NCI-H460 (cell line): ENCODE measurements at places on chromosomes 6 and 20.

GRCh38 chr6:3242768-3243167, 15.3 kb upstream of the TUBB2B start:
- DNase-seq: no peak

- DNase-seq: no peak
These were observed 173.4 kb downstream of the SLC16A10 start for GRCh38 chr6:111260570-111261298.

DNA sequence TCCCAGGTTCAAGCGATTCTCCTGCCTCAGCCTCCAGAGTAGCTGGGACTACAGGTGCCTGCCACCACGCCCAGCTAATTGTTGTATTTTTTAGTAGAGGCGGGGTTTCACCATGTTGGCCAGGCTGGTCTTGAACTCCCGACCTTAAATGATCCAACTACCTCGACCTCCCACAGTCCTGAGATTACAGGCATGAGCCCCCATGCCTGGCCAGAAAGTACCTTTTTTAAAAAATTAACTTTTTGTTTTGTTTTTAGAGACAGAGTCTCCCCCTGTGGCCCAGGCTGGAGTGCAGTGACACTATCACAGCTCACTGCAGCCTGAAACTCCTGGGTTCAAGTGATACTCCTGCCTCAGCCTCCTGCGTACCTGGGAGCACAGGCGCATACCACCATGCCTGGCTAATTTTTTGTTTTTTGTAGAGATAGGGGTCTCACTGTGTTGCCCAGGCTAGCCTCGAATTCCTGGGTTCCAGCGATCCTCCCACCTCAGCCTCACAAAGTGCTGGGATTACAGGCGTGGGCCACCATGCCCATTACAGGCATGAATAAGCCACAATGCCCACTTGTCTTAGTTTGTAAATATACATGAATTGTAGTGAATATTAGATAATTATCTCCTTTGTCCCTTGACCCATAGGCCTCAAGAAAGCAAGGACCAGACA, 17.4 kb upstream of the EEF1A1 start:
- DNase-seq: no peak

GRCh38 chr20:47551222-47551621, 49.5 kb downstream of the NCOA3 start:
- DNase-seq: no peak

DNA sequence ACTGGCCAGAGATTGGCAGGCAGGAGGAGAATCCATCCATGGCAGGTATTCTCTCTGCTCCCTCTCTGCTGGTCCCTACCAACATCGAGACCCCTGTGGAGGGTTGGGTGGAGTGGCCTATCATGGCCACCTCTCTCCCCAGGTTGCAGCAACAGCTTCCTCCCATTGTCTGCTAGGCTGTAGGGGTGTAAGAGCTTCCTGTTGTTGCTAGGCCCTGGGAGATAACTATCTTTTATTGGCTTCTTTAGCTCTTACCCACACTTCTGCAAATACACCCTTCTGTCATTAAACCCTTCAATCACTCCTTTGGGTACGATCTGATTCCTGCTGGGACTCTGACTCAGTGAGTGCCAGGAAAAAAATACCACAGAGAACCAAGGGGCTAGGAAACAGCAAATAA, 66.6 kb upstream of the FAM184A start:
- DNase-seq: no peak

DNA sequence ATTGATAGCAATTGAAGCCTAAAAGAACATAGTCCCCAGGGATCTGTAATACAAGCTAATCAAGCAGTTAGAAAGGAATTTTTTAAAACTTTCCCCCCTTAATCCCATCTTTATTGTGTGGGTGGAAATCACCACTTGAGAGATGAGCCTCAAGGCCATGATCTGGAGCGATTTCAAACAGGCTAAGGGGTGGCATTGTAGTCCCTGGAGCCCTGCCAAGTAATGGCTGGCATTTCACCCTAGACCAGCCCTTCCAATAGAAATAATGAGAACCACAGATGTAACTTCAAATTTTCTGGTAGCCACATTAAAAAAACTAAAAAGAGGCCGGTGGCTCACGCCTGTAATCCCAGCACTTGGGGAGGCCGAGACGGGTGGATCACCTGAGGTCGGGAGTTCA, 46.9 kb downstream of the PRDM1 start:
- DNase-seq: no peak

DNA sequence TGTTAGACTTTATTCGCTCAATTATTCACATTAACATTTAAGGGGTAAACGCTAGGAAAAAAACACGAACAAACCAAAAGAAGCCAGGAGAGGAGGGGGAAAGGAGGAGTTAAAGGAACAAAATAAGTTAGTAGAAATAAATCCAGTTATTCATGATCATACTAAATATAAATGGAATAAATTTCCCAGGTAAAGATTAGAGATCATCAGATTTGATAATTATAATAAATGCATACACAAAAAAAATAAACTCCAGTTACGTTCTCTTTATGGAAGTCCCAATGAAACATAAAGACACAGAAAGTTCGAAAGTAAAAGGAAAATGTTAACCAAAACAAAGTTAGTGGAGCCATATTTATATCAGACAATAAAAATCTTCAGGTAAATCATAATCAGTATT, 568.7 kb upstream of the NOX3 start:
- no peak for DNase-seq

DNA sequence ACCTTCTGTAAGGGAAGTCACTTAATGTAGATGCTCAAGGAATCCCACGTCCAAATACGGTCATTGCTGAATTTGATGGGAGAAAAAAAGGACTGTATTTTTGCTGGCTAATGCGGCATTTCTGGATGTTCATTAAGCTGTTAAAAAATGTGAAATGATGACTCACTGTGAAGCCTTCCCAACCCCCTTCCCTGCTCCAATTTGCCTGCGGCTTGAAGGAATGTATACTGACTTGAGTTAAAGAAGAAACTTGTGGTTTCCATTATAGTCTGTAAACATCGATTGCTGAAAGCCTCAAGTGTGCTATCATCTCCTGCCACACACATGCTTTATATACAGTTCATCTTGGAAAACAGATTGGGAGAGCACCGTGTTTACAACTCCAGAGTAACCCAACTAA, 249.1 kb upstream of the JAG1 start:
- no peak for DNase-seq

DNA sequence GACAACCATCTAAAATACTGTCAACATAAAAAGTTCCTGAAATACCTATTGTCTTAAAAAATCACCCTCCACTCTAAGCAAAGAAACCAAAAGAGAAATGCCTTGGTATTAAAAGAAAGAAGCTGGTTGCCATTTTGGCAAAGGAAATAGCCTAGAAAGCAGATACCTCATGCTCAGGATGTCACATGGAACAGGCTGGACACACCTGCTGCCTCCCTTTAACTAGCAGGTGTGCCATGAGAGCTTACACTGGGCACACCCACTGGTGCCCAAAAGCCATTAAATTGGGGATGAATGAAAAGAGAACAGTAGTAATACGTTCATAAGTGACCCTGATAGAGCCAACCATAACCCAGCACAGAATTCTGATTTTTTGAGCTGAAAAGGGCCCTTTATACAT, 1.5 kb downstream of the SLC23A2 start:
- no peak for DNase-seq

- no peak for DNase-seq
These were observed 21.0 kb downstream of the XRN2 start for GRCh38 chr20:21324126-21324525.

DNA sequence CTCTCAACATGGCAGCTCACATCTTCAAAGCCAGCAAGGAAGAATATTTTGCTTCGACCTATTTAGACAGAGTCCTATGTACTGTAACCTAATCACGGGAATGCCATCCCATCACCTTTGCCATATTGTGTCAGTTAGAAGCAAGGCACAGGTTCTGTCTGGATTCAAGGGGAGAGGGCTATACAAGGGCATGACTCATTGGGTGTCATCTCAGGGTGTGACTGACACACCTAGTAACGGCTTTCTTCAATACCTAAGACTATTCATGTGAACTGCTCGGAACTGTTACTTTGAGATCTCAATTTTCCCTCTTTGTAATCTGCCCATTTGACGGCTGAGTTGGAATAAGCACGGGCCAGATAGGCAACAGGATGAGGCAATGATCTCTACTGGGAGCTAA, 135.6 kb upstream of the HDGFL1 start:
- no peak for DNase-seq
